ENCODE measurements at places on chromosomes 6 and 20.

DNA sequence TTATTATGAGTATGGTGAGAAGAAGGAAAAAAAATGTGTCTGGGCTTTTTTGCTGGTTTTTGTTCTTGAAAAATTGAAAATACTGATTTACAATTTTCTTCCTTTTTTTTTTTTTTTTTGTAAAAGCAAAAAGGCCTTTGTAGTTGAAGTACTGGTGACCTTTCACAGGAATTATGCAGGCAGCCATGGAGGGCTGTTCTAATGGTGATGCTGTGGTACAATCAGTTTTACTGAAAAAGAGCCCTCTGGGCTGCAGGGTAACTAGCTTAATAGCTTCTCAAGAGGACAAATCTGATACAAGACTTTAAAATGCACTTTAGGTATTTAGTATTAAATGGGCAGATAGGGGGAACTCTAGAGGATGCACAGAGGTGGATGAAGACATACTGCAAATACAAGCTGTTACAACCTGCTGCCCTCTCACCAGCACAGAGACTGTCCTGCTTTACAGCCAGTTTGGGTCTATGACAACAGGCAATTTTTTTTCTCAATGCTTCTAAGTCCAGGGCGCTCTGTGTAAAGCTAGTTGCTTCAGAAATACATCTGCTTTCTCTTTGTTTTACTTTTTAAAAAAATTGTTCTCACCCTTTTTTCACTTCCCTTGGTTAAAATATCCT is 61.6 kb upstream of the HS3ST5 start:
- H3K4me1 ChIP-seq: no peaks in the 10 kb centered on the region
- DNase-seq: no peak
- H3K27ac ChIP-seq: no peak overlapping the region
- no peaks in the 10 kb centered on the region for H3K36me3 ChIP-seq
- no peaks in the 10 kb centered on the region for H3K27me3 ChIP-seq

GRCh38 chr6:100078509-100078908 is 84.5 kb upstream of the MCHR2 start:
- H3K4me1 ChIP-seq: no peaks in the 10 kb centered on the region
- no peak for DNase-seq
- no peaks in the 10 kb centered on the region for H3K36me3 ChIP-seq
- no peaks in the 10 kb centered on the region for H3K27me3 ChIP-seq
- no peak overlapping the region for H3K27ac ChIP-seq
- no peak overlapping the region for H3K4me3 ChIP-seq

GRCh38 chr6:15824811-15825210 is 162.0 kb upstream of the DTNBP1 start:
- no peaks in the 10 kb centered on the region for H3K36me3 ChIP-seq
- H3K4me1 ChIP-seq: no peaks in the 10 kb centered on the region
- DNase-seq: no peak
- H3K27ac ChIP-seq: no peak overlapping the region

DNA sequence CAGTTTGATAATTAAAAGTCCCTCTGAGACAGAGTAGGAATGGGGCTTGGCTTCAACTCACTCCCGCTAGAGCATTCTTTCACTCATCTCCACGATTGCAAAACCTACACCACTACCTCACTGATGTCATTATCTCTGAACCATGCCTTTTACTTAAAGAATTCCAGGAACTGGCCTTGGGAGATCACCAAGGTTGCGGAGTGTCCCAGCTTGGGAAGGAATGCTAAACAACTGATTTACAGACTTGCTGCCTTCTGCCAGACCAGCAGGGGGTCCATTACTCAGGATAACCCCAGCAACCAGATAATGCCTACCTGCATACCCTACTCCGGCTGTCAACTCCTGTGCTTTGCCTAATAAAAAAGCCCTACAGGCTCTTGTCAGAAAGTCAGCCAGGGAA is 102.2 kb upstream of the RALGAPA2 start:
- no peaks in the 10 kb centered on the region for H3K36me3 ChIP-seq
- H3K27ac ChIP-seq: no peak overlapping the region
- H3K27me3 ChIP-seq: no peaks in the 10 kb centered on the region
- no peak for DNase-seq
- H3K4me3 ChIP-seq: no peak overlapping the region
- no peaks in the 10 kb centered on the region for H3K4me1 ChIP-seq
